A172 (cell line): ENCODE measurements at places on chromosomes 3 and 15. TPM values are rescaled to one million over a fixed set of nuclear protein-coding genes. Genes with fewer than 3 reads are reported as not detected.
A peak's percentile ranks its signal among the peaks of the same experiment; 100 is the strongest.

BCL2A1 gene
- total RNA-seq, result not detected in 2 replicates

TASOR gene
- total RNA-seq, result 64.3 and 78.6 TPM in 2 replicates

PPM1L gene
- total RNA-seq, result 0.41 and 1.4 TPM in 2 replicates

ONECUT1 gene
- total RNA-seq, result 0.05 TPM in 1 of 2 replicates, not detected in the other

INKA1 gene
- 2.8 and 6.4 TPM in 2 replicates for total RNA-seq

PIGX gene
- 66.8 and 70.2 TPM in 2 replicates for total RNA-seq

C3orf33 gene
- total RNA-seq, result 7.5 and 7.9 TPM in 2 replicates

DNA sequence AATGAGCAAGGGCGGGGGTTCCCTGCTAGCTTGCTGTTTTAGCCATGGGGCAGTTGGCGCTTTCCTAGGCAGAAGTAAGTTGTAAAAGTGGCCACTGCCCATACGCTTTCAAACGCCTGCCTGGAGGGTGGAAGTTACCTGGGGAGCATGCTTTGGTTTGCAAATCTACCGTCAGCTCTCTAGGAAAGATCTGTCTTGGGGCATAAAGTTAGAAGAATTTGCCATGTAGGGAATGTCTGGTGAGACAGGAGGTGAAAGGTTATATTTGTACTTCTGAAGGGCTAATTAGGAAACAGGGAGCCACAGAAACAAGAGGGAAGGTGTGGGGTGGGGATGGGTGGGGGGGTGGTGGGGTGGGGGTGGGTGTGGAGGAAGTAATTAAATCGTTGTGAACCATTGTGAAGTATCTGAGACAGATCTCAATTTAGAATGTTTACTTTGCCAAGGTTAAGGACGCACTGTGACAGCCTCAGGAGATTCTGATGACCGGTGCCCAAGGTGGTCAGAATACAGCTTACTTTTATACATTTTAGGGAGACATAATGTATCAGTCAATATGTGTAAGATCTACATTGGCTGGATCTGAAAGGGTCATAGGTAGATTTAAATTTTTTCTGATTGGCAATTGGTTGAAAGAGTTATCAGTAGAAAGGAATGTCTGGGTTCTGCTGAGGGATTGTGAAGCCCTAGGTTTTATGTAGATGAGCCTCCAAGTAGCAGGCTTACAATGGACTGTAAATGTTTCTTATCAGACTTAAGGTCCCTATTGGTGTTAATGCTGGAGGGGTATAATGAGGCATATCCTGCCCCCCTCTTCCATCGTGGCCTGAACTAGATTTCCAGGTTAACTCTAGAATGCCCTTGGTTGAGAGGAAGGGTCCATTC is 62.0 kb upstream of the GCNT3 start:
- DNase-seq, result no peak

GRCh38 chr15:65394280-65394789 is 16.5 kb upstream of the IGDCC3 start:
- no peak for DNase-seq

DNA sequence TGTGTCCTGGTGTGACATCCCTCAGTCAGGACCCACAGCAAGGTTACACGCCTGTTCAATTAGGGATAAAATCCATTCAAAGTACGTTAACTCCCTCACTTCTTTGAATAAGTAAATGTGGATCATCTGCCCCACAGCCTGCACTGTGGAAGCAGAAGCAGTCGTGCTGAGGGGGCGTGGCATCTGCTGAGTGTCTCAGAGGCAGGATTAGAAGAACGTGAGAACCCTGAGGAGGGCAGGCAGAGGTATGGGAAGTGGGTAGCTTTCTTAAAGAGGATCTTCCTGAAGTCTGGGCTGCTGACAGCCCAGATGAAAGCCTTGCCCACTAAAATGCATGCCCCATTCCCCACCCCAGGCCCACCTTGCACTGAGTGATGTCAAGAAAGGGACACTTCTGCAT is 28.5 kb downstream of the CRABP1 start:
- no peak for DNase-seq

DNA sequence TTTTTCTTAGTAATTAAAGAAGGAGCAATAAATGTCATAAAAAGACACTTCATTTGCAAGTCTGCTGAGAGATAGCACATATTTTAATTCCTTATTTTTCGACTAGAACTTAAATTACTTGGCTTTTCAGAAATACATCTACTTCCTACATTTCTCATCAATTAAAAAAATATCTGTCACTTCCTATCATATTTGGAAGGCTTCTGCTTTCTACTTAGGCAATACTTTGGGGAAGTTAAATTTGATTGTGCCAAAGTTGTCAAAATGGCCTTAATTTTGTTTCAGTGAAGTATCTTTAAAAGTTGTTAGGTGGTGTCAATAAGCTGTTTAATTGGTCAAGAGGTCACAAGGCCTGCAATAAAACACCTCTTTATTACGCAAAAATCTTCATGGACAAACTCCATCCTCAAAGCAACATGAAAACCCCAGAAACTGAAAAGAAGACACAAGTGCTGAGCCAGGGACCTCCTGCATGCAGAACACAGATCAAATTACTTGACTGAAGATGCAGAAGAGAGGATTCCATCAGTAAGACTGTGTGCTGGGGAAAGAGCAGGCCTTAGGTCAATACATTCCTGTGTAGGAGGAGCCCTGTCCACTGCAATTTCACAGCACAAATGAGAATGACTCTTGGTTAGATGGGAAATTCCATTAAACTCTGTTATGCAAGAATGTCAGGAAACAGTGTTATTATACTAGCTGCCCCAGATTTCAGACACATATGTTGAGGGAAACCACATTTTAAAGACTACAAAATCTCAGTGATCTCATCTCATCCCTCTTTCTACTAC is 48.0 kb upstream of the FSTL1 start:
- peak; percentile 87 for DNase-seq

DNA sequence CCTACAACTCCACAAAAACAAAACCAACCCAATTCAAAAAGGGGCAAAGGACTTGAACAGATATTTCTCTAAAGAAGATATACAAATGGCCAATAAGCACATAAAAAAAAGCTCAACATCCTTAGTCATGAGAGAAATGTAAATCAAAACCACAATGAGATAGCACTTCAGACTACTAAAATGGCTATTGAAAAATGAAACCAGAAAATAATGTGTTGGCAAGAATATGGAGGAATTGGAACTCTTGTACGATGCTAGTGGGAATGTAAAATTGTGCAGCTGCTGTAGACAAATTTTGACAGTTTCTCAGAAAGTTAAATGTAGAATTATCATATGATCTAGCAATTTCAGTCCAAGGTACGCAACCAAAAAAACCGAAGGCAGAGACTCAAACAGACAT is 29.0 kb downstream of the KY start:
- DNase-seq, result no peak

- DNase-seq, result no peak
Measured at GRCh38 chr3:134867277-134867676, 72.2 kb downstream of the EPHB1 start.

- no peak for DNase-seq
Measured at GRCh38 chr15:75164625-75165350, 36.9 kb upstream of the C15orf39 start.

GRCh38 chr15:57686657-57687056 is 19.9 kb upstream of the POLR2M start:
- no peak for DNase-seq

- DNase-seq, result no peak
Measured at GRCh38 chr15:85589851-85590250, 204.9 kb downstream of the KLHL25 start.

- no peak for DNase-seq
Measured at GRCh38 chr15:58513726-58514336, 82.0 kb downstream of the LIPC start.

GRCh38 chr3:53749448-53749847 is 96.8 kb downstream of the CHDH start:
- DNase-seq, result no peak

DNA sequence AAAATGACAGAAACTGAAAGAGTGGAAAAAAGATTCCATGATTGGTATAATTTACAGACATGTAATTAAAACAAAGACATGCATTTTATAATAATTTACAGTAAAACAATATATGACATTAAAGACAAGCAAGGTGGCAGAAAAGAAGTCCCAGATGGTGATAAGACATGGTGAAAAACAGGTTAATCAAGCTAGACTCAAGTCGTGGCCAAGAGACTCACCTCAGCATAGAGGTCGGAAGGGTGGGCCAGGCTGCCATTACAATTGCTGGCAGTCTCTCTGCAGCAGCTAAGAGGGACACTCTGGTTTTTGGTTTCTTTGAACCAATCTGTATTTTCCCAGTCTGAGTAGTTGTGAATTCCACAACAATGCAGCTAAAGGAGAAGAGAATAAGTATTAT is 18.4 kb downstream of the TSPAN3 start:
- DNase-seq, result no peak

DNA sequence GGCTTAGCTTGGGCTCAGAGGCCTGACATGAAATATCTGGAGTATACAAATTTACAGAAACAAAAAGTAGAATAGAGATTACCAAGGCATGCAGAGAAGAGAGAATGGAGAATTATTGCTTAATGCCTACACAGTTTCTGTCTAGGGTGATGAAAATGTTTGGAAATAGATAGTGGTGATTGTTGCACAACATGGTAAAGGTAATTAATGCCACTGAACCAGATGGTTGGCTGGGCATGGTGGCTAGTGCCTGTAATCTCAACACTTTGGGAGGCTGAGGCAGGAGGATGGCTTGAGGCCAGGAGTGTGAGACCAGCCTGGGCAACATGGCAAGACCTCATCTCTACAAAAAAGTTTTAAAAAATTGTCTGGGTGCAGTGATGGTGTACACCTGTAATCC is 46.6 kb upstream of the OSBPL11 start:
- DNase-seq, result no peak

DNA sequence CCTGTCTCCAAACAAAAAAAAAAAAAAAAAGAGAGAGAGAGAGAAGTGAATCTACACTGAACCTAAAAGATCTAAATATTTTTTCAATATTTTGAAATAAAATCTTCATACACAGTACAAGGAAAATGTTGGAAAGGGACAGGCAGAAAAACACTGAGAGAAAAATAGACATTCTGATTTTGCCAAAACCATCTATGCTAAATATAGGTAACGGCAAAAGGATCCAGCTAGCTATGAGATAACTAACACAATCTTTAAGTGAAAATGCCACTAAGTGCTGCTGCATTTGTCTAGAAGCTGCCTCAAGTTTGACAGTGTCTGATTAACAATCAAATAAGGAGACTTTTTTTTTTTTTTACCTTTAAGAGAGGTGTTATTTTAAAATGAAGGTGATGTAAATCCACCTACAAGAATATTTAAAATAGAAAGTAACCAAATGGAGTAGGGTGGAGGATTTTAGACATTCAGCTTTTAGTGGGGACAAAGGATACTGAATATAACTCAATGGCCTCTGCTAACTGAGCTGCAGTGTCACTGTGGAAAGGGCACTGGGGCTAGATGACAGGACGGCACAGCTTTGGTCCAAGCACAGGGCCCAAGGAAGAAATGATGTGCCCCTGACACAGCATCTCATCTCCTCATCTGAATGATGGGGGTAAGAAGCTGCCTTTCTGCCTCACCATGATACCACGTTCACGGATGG is 62.4 kb downstream of the HACD2 start:
- DNase-seq, result no peak

GRCh38 chr3:45275006-45275704 is 49.1 kb upstream of the TMEM158 start:
- DNase-seq, result no peak

DNA sequence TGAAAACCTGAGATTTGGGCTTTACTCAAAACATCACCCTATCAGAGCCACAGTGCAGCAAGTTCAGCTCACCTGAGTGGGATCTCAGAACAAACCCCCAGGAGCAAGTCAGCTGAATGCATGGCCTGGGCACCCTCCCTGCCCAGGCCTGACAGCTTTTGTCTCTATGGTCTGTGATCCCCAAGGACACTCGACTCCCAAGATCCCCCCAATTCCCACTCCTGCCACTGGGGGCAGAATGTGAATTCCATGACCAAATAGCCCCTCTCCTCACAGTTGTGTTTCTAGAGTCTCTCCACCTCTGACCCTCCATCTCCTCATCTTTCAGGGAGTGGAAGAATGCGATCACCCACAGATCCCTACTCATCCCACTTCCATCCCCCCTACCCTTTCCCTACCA is 58.9 kb downstream of the ZNF445 start:
- no peak for DNase-seq

DNA sequence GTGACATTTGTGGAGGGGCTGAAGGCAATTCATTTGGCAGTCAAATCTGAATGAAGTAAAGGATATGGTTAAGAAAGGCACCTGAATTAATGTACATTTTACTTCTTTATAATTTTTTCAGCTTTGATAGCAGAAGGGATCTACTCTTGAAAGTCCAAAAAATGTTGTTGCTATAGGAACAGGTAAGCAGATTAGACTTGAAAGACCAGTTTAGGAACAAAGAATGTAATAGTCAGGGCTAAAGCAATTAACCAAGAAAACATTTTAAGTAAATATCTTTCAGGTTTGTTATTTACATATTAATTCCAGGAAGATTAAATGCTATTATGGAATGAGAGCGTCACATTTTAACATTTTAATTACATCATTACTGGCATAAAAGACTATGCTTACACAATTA is 1.1 kb downstream of the ATP13A4 start:
- DNase-seq, result no peak

DNA sequence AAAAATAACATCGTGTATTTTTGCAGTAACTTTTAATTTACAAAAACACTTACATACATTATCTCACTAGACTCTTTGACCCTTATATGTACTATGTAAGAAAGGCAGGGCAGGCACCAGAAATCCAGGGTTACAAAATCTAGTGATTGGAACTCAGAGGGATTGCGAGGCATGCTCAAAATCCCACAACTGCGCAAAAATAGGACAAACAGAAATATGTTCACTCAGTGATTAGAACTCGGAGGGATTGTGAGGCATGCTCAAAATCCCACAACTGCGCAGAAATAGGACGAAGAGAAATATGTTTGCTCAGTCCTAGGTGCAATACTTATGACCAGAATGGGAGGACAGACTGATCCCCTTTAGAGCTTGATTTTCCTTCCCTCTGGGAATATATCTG is 79.2 kb upstream of the TGFBR2 start:
- no peak for DNase-seq

- DNase-seq, result no peak
Measured at GRCh38 chr3:12583280-12583679, 26.4 kb downstream of the MKRN2 start.

- DNase-seq, result no peak
Measured at GRCh38 chr3:156131241-156131640, 10.9 kb downstream of the KCNAB1 start.

DNA sequence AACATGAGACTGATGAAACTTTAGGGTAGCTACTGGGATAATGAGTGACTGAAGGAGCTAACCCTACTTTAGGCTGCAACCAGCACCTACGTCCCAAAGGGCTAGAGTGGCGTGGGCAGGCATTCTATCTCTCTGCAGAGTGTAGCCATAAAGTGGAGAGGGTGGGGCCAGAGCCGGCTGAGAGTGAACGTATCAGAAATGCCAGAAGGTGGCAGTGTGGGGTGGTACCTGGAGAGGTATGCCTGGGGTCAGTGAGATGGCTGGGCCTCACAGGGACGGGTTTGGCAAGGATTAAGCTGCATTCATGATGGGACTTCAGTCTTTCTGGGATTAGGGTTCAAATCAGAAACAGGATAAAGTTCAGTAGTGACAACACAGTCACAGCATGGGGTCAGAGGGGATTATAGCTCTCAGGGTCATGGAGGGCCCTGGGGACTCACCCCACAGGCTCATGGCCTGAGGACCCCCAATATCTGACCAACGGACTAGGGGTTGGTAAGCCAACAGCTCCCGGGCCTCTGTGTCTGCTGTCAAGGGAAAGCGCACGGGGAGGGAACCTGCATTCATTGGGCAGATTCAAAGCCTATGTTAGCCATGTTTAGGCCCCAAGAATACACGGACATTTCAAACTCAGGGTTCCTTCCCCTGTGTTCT is 86.5 kb upstream of the FOXB1 start:
- DNase-seq, result peak; percentile 66

- DNase-seq, result no peak
Measured at GRCh38 chr3:120436523-120437050, 14.2 kb downstream of the FSTL1 start.

GRCh38 chr3:192514754-192515663 is 212.3 kb downstream of the FGF12 start:
- no peak for DNase-seq
